ENCODE measurements at places on chromosomes 12 and 14.

DNA sequence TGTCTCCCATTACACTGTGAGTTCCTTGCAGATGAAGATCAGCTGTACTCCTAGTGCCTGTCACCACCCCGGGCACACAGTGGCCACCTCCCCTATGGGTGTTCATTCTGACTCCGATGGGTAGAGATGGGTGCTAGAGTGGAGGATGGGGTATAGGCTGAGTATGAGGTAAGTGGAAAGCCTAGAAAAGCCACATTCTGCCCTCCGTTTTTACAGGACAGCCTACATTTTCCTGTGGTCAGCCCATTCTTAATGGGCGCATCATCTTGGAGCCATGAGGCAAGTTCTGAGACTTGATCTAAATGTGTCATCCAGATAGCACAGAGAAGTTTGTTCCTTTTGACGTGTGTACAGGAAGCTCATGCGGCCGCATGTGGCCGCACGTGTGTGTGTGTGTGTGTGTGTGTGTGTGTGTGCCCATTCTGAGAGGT is 166.7 kb upstream of the HIF1A start:
- DNase-seq: no peak

DNA sequence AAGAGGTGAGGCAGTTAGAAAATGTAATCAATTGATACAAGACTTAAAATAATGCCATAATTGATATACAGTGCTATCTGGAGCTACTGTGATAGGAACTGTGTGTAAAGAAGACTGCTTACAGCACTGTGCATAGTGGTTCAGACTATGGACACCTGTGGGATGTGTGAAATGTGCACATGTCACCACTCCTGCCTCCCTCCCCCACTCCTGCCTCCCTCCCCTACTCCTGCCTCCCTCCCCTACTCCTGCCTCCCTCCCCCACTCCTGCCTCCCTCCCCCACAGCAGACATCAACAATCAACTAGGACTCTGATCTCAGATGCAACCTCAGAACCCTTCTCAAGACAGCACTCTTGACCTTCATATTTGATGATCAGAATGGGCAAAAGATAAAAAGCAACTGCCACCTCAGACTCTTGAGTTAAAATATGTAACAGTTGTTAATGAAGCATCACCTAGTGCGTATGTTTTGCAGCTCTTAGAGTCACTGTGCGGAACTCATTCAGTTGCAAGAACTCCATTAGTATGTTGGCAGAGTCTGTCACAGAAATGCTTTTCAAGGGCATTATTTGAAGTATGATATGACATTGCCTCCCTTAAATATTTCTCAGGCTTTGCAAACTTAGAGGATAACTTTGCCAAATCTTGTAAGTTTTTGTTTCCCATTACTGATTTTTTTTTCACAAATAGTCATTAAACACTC is 255.2 kb upstream of the DDHD1 start:
- no peak for DNase-seq

DNA sequence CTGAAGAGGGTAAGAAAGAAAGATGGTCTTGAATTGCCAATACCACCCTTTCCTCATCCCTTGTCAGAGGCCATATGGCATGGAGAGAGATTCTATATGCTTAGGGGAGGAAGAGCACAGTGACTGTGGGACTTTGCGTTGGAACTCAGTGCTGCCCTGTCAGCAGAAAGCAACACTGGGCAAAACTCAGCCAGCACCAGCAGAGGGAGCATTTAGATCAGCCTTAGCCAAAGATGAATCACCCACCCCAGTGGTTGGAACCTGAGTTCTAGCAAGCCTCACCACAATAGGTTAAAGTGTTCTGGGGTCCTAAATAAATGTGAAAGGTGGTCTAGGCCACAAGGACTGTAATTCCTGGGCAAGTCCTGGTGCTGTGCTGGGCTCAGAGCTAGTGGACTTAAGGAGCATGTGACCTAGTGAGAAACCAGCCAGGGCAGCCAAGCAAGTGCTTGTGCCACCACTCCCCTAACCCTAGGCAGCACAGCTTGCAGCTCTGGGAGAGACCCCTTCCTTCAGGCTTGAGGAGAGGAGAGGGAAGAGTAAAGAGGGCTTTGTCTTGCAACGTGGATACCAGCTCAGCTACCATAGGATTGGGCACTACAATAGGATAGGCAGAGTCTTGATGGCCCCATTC is 11.4 kb upstream of the BCAT1 start:
- no peak for DNase-seq

DNA sequence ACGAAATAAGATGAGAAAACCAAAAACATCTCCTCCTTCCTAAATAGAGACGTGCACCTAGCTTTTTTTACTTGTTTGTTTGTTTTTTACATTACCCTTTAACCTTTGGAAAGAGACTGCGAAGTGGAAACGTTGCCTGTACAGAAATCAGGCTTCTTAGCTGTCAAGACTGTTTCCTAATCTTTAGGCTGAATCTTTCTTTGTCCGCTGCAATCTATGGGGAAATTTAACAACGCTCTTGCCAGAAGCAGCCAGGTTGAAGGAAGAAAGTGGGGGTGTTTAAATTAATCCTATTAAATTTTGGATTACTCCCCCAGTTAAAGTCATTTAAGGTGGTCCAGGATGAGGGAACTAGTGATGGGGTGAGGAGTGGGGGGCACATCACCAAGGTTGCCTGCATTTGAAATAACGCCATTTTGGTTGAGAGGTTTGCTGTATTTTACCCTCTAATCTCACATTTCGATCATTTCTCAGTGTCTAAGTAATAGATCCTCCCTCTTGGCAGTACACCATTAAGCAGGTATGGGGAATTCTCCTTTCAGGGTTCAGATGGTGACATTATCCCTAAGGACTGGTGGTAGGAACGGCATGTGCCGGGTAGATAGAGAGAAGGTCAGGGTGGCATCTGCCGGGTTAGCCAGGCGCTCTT is 2.6 kb downstream of the FLRT2 start:
- DNase-seq: no peak

DNA sequence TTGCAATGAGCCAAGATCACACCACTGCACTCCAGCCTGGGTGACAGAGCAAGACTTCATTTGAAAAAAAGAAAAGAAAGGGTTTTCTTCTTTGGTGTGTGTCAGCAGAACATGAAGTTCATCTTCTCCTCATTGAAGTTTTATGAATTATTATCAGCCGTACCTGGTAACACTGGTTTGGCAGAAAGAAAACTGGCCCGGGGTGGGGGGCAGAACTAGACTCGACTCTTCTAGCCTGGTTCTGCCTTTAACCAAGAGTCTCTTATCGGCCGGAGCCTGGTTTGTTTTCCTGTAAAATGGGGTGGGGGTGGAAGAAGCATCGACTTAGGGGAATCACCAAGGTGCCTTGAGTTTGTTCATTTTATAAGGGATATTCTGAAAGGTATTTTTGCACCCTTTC is 64.1 kb downstream of the TECPR2 start:
- DNase-seq: no peak

- DNase-seq: no peak
Observed at GRCh38 chr12:54891717-54892478, 37.6 kb downstream of the MUCL1 start.

- no peak for DNase-seq
Observed at GRCh38 chr12:101174541-101174940, 35.5 kb downstream of the SLC5A8 start.

- no peak for DNase-seq
Observed at GRCh38 chr14:104741803-104742251, 11.1 kb upstream of the SIVA1 start.

GRCh38 chr12:79441534-79441933 is 249.2 kb downstream of the PAWR start:
- DNase-seq: no peak

DNA sequence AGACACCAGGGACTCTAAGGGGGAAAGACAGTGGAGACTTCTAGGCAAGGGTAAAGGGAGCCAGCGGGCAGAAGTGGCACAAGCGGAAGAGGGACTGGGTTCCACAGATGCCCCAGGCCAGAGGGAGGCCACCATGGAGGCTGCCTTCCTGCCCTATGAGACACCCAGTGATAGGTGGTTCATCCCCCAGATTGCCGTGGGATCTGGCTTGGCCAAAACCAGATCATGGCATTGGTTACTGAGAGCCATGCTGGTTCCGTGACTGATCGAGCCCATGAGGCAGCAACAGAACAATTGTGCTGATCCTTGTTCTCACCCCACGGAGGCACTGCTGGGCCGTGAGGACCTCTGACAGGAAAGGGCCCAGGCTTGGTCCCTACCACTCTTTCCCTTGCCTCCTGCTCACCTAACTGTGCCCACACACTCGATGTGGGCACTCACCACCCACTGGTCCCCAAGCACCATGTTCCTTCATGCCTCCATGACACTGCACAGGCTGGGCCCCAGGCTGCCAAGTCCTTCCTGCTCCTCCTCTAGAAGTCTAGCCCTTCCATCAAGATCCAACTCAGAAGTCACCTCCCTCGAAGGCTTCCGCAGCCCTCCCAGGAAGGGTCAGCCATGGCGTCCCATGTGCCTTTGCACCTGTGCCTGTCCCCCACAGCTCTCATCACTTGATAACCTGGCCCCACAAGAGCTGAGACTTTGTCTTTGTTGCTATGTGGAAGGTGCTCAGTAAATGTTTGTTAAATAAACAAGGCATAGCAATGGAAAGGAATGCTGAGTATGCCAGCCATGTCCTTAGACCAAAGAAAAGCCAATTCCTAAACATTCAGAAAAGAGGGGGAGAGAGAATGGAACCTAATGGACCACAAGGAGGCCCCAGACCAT is 7.3 kb downstream of the KRT79 start:
- DNase-seq: no peak

GRCh38 chr12:104695453-104696148 is 238.9 kb downstream of the CHST11 start:
- peak; percentile 58 for DNase-seq

- no peak for DNase-seq
Observed at GRCh38 chr14:61602003-61602732, 93.1 kb upstream of the HIF1A start.

GRCh38 chr12:95151406-95151805 is 65.9 kb downstream of the FGD6 start:
- no peak for DNase-seq

DNA sequence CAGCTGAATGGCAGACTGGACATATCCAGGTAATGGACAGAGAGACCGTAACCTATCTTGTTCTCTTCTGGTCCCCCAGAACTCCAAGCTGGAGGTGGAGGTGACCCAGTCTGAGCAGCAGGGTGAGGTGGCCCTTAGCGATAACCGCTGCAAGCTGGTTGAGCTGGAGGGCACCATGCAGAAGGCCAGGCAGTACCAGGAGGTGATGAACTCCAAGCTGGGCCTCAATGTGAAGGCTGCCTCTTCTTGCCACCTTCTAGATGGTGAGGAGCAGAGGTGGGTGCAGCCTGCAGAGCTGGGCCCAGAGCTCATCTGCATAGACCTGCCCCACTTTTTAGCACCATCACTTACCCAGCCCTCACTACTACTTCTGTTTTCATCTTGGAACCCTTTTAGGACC is 7.2 kb upstream of the KRT86 start:
- DNase-seq: no peak

DNA sequence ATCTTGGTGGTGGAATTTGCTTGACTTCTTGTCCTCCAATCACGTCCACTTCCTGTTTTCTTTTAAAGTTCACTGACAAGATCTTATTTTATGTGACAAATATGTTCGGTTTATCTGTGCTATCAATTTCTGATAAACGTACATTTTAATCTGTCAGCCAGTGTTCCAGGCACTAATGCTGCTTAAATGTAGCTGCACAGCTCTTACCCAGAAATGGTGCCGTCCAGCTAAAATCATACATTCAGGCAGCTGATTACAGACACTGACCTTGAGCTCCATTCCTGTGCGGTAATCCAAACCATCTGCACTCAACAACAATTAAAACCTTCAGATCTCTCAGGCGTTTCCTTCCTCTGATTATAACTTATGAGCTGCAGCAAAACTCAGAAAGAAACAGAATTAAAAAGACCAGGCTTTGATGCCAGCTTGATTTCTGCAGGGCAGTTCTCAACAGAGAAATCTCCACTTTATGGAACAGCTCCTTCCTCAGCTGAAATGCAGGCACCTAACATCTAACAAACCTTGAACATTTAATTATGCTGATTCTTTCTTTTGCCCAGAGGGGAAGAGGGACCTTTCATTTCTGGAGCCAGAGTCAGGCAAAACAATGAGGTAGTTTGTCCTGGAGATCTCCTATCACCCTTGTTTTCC is 26.4 kb upstream of the RASSF3 start:
- no peak for DNase-seq

DNA sequence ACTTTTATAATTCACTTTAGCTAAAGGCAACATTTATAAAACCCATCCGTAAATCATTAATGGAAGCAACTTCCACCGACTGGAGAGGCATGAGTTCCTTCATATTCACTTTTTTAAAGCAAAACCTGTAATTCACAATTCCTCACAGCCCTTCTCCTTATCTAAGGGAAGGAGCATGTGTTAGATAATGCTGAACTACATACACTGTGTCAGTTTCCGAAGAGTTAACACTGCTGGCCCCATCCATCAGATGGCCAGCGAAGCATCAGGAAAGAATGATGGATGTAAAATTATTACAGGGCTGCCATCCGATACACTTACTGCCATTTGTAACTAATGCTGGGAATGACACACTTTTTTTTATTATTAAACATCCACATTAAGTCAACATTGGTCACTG is 392.8 kb downstream of the SOX5 start:
- no peak for DNase-seq

DNA sequence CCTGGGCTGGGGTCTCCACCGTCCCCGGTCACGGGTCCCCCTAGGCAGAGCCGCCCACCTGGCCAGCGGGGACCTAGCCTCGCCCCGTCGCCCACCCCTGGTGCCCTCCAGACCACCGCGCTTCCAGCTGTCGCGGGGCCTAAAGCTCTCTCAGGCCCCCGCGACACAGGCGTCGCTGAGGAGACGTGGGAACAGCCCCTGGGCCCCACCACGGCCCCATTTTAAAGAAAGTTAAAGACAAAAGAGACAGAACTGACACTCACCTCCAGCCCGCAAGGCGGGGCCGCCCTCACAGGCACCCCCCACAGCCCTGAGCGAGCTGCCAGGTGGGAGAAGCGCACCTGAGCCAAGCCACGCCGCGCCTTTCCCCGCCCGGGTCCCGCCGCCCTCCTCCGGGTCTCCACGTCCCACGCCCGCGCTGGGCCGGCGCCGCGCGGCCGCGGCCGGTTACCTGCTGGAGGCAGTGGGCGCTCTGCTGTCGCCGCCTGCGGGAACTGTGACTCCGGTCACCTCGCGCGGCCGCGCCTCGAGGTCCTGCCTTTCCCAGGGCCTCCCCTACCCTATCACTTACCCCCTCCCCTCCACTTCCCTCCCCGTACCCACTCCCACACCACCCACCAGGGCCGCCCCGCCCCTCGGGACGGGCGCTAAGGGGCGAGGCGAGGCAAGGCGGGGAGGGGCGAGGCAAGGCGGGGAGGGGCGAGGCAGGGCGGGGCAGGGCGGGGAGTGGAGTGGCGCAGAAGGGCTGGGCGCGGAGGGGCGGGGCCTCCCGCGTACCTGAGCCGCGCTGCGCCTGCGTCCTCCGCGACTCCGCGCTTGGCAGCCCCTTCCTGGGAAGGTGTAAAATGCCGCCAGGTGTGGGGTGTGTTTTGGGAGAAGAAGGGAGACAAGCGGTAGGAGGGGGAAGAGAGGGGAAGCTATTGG is 31.2 kb downstream of the TC2N start:
- peak; percentile 86 for DNase-seq

DNA sequence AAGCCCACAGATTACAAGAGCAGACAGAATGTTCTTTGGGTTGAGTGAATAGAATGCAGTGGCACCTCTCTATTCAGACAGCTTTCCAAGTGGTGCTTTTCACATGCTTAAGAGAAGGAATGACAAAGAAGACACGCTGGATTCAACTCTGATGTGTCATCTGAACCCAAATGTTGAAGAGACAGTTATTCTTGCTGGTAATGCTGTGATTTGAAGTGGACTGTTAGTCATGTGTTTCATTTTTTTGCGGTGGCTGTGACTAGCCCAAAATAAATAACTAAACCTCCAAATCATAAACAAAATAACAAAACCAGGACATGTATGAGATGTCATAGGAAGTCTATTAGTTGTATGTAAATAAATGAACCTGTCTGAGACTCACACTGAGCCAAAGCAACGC is 391.8 kb upstream of the PRICKLE1 start:
- no peak for DNase-seq
